ENCODE measurements at places on chromosomes 5 and 9.

- no peak for DNase-seq
Observed at GRCh38 chr5:66810848-66811261, 214.7 kb downstream of the MAST4 start.

DNA sequence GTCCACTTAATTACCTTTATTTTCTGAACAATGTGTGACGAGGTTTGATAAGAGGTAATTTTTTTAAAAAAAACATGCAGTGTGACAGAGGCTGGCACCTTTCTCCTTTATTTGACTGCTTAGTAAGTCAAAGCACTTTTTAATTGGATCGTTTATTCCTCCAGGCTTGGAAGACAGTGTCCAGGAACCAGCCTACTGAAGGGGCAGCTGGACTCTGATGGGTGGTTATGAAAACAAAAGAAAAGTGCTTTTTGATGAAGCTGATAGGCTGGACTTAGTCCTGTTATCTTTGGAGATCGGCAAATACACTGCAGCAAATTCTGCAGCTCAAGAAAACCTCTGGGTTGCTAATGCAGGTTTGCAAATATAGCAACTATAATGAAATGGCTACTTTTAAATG, 141.7 kb downstream of the DCP2 start:
- DNase-seq, result no peak

DNA sequence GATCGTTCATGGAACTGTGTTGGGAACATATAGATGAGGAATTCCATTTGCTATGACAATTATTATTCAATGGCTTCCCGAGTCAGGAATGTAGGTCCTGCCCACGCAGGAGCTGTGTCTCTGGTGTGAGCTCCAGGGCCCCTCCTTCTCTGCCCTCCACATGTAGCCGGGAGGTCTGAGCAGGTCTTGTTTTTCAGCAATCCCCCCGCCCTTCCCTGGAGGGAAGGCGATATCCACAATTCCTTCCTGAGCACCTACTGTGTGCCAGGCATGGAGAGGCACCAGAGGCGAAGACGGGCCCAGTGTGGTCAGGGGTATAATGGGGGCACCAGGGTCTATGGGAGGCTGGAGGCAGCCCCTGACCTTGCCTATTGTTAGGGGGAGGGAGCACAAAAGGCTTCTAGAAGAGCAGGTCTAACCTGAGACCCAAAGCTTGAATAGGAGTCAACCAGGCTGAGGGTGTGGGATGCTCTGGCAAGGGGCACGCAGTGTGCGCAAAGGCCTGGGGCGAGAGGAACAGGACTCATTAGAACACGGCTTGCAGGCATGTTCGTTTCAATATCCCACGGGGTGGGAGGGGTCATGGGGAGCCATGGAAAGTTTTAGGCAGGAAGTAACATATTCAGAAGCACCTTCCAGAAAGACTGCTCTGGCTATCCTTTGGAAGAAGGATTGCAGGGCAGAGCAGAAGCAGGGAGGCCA, 154.9 kb downstream of the C9orf50 start:
- no peak for DNase-seq

DNA sequence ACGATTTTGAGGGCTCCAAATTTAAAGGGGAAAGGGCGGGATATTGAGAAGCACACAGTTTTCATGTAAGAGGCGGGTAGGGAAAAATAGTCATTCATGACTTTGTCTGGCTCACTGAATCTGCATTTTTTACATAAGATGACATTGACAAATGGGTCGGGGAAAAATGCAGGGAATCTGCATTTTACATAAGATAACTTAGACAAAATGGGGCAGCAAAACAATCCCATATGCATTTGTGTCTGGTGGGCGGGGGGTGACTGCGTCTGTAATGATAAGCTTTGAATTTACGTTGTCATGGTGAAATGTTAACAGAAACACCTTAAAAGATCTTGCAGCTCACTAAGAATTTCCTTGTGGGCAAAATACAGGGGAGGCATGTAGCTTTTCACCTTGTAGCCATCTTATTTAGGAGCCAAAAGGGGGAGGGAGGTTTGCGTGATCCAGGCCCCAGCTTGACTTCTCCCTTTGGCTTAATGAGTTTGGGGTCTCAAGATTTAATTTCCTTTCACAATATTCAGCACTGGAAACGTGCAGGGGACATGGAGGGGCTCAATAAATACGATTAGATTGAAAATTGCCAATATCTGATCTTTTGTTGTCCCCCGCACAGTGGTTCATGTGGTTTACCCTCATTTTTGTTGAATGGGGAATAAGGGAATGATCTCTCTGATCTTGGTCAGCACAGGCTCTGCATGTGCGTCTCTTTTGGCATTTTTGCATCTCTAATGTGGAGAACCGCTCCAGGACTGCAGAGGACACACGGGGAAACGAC, 41.1 kb upstream of the GADD45G start:
- no peak for DNase-seq

- no peak for DNase-seq
Observed at GRCh38 chr5:94744906-94745305, 126.4 kb downstream of the SLF1 start.

DNA sequence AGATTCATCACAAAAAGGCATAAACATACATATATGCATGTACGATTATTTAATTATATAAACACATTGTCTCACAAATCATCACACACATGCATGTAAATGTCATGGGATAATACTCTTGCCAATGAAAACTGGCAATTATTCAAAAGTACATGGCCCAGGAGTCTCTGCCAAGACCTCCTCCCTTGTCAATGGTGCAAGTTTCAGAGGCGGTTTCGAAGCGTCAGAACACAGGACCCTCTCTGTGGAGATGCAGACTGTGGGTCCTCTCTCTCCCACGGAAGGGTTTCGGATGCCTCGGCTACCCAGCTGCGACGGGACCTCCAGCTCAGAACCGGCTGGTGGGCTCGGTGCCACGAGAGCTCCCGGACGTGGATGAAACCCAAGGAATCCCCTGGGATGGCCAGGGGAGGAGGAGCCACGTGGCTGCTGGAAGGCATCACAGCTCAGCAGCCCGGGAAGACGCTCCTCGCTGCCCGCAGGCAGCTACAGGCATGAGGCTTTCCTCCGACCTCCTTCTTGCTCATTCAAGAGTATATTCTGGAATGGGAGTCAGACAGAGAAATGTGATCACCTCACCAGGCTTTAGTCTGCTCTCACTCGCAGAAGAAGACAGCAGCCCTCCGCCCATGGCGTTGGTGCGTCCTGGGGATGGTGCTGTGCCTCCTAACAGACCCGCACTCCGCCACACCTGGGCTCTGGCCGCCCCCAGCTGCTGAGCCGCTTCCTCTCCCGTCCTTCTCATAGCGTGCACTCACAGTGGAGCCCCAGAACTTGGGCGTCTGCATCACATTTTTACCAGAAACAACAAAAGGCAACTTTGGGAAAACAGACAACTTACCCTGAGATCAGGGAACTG, 308.8 kb downstream of the IRX2 start:
- DNase-seq, result no peak

GRCh38 chr9:133280392-133280791, 5.4 kb upstream of the ABO start:
- no peak for DNase-seq

DNA sequence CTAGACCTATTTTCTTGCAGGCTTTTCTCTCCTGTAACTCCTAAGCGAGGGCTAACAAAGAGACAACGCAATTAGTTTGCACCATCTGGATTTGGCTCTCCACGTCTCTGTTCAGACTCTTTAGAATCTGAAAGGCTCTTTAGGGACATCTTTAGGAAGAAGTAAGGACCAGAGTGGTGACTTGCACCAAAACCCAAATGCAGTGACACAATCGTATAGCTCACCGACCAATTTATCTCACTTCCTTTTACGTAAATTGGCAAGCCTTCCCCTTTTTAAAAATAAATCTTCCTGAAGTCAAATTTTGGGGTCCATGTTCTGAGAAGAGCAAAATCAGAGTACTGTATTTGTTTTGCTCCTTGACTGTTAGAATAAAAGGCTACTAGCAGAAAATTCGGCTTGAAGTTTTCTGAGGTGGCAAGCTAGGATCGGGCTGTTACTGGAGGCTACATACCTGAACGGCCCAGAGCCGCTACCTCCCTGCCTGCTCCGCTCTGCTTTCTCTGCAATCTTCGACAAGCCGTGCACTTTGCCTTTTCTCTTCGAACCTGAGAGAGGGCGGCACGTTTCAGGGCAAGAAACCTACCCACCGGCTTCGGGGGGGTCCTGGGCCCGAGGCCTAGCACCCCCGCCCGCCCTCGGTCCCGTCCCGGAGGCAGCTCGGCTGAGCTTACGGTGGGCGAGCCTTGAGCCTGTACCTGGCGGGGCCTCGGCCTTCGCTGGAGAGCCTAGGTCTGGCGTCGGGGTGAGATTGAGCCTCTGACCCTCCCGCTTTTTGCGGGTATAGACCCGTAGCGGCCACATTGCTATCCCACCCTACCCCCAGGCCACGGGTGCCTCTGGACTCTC, 537 bp downstream of the MEIKIN start:
- no peak for DNase-seq

- DNase-seq, result no peak
Observed at GRCh38 chr5:14125262-14125661, 17.9 kb upstream of the TRIO start.

- no peak for DNase-seq
Observed at GRCh38 chr9:21580636-21581378, 98.7 kb upstream of the IFNE start.

GRCh38 chr5:116464144-116464708, 110.4 kb downstream of the SEMA6A start:
- no peak for DNase-seq

- DNase-seq, result no peak
Observed at GRCh38 chr9:29126783-29127182, 1553.5 kb upstream of the C9orf72 start.

All from pancreas (tissue), 10 donors.